ENCODE measurements at places on chromosomes 11 and 22.

DNA sequence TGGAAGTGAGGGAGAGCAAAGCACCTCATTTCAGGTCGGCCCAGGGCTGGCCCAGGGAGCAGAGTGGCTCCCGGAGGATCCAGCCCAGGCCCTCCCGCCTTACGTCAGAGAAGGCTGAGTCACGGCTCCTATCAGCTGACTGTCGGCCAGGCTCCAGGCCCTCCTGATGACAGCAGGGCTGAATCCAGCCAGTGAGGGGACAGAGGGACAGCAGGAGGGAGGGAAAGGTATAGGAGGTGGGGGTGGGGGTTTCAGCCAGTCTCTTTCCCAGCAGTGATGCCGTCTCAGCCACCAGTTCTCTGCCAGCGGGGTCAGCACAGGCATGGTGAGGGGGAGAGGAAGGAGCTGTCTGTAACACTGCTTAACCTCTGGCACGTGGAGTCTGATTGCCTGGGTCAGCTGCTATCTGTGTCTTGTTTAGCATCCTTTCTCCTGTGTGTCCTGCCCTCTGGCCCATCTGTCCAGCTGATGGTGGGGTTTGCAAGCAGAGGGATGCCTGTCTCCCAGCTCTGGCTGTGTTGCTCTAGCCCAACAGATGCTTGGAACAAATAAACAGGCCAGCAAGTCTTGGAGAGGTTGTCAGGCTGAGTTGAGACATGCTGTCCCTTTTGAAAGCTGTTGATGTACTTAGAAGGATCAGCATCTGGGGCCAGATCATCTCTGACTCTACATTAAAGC lies 74.0 kb downstream of the ADAMTS15 start:
- no peak for DNase-seq

GRCh38 chr11:126355926-126356897 lies 726 bp downstream of the ST3GAL4 start:
- DNase-seq, result no peak

- no peak for DNase-seq
Measured at GRCh38 chr22:20562607-20563465, 55.4 kb downstream of the MED15 start.

- DNase-seq, result no peak
Measured at GRCh38 chr11:10885703-10886363, 28.0 kb upstream of the ZBED5 start.

- DNase-seq, result no peak
Measured at GRCh38 chr11:39806652-39807051, 1652.8 kb downstream of the LRRC4C start.

GRCh38 chr11:876545-876944 lies 33.9 kb downstream of the TSPAN4 start:
- DNase-seq, result no peak

GRCh38 chr11:57903441-57904123 lies 120.1 kb upstream of the OR9Q1 start:
- DNase-seq, result no peak

- DNase-seq, result no peak
Measured at GRCh38 chr11:117074119-117074518, 24.1 kb downstream of the SIK3 start.

All from SIG-M5 (cell line).